ENCODE measurements at places on chromosomes 3 and 15. TPM values are rescaled to one million over a fixed set of nuclear protein-coding genes. Genes with fewer than 3 reads are reported as not detected.

PLCB2 gene
- total RNA-seq = 1.5 TPM

TMC3 gene
- total RNA-seq = not detected

CCDC39 gene
- total RNA-seq = 0.07 TPM

CASR gene
- 0.04 TPM for total RNA-seq

RGMA gene
- 1.0 TPM for total RNA-seq

APPL1 gene
- total RNA-seq = 25.9 TPM

All from kidney epithelial cell (primary cell).